ENCODE measurements at places on chromosomes 3 and 15.
A peak's percentile ranks its signal among the peaks of the same experiment; 100 is the strongest.

- DNase-seq = no peak
These were observed 39.1 kb downstream of the SLC9A9 start for GRCh38 chr3:143809121-143809621.

DNA sequence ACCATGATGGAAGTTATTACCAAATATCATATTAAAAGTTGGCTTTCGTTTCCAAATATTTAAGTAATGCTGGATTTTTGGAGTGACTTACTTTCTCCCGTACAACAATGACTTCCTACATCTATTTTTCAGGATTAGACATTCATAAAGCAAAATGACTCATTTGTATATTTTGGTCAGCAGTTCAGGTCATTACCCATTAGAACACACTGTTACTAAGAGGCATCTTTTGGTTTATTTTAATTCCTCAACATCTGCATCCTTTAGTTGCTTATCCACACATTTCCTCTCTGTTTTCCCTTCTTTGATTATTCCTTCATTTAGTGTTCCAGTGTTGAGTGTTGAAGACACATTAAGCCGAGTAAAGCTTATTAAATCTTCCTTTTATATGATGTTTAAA lies 348.2 kb downstream of the NAALADL2 start:
- DNase-seq = no peak

DNA sequence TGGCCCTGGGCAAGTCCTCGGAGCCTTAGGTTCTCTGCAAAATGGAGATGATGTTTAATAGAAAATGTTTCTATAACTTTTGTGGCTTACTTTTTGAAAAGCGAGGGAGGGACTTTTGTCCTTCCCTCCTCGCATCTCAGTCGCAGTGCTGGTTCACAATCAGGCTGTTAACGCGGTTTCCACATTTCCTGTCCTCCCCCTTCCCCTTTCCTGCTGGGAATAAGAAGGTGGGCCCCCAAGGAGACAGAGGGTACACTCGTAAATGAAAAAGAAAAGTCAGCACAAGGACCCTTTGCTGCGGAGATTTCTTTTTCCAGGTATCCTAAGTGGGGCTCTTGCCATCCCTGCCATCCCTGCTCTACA lies 29.5 kb downstream of the ARHGAP31 start:
- no peak for DNase-seq

DNA sequence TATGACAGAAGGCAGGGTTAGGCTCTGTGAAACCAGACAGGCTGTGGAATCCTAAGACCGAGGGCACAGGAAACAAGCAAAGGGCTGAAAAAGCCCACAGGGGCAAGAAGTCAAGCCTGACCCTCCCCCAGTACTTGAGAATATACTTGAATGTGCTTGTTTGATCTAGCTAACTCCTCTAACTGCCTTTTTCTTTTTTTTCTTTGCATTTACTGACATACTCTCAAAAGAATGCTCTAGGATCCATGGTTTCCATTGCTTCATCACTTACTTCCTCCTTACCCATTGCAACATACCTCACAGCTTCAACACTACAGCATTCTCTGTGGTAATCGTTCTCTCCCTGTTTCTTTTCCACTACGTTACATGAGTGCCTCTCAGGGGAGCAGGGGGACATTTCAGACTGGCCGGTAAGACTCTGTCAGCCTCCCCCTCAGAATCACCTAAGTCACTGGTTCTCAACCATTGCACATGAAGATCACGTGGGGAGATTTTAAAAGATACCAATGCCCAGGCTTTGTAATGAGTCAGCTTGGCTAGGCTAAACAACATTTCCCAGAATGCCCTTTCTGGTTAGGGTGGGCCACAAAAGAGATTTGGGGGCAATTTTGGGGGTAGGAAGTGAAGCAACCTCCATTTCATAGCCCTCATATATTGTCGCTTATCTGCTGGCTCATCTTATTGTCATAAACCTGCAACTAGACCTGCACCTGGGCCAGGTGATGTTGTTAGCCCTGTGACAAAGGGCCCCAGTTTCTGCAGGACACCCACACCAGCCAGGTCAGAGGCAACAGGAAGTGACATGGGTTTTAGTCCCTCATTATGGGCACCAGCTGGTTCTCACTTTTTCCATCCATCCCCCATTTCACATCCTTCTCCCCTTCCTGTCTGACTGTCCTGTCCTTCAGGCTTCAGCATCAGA lies 24.6 kb upstream of the RSL24D1 start:
- peak; percentile 60 for DNase-seq

- no peak for DNase-seq
These were observed 258.4 kb downstream of the GBE1 start for GRCh38 chr3:81503026-81503425.

DNA sequence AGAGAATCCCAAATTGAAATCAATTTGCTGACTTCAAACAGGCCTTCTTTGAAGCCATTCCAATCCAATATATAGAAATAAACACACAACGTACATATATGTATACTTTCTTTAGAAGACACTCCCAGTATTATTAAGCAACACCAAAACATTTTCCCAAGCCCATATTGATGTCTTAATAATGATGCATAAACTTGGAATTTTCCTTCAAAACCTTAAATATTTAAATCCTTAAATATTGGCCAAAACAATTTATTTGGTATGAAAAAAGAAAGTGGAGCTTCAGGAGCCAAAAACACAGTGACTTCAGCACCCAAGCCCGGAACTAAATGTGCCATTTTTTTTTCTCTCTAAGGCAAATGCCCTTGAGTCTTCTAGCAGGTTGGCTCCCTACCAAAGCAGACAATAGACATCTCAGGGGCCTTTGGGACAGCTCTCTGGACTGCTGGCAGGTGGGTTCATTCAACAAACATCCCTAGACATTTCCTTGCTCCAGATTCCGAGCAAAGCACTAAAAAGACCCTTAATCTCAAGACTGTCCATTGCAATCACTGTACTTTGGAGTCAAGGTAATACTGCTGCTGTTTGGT lies 384.7 kb downstream of the NTRK3 start:
- DNase-seq = no peak

DNA sequence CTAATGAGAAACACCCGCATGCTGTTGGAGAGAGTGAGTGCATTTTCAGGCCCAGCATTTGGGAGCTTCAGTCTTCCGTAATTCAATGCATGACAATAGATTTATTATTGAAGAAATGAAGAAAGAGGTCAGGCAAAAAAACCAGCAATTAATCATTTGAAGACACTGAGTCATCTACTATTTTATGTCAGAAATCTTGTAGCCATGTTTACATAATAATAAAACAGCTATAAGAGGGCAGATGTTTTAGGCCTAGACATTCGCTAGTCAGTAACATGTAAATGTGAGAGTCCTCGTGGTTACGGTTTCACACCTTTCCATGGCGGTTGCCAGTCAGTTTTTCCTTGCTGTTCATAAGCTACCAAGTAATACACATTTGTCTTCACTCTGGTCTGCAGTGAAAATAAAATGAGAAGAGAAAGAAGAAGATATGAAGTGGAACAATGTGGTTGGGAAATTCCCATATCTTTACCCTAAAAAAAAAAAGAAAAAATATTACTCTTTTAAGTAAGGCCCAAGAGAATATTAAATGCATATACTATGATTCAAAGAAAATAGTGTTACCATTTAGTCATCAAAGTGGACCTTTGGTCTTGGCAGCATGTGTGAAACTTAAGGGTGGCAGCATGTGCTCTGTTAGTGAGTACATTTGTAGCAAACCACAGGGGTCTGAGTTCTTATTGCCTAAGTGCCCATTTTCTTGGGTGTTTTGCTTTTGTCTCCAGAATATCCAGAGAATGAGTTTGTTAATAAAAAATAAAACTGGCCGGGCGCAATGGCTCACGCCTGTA lies 140.5 kb upstream of the TBL1XR1 start:
- no peak for DNase-seq

DNA sequence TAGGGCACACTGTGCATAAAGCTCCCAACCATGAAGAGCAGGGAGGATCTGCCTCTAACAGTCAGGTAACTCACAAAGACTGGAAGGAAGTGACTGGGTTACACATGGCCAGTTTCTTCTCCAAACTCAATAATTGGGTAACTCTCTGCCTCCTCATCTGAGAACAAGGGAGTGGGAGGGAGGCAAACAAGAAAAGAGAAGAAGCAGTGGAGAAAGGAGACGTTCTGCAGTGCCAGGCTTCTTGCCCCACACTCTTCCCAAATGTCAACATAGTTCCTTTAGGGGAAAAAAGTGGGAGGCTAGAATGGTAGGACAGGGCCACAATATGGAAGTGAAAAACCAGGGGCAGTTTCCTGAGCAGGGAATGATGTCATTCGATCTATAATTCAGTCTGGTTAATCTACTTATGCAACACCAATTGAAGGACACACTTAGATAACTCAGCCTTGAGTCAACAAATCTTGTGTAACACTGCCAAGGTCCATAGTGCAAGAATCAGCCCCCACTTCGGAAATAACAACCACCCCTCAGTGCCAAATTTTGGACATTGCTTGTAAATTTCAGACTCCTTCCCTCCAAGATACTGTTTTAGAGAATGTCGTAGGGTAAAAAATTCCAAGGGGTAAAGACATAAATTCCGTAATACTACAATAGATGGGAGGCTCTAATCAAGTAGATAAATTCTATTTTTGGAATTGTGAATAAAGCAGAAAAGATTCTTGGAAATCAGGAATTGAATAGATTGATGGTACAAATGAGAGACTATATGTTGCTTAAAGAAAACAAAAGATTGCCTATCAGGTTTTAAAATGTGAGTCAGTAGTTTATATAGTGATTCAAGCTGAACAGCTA lies 143.0 kb downstream of the LPP start:
- DNase-seq = no peak

DNA sequence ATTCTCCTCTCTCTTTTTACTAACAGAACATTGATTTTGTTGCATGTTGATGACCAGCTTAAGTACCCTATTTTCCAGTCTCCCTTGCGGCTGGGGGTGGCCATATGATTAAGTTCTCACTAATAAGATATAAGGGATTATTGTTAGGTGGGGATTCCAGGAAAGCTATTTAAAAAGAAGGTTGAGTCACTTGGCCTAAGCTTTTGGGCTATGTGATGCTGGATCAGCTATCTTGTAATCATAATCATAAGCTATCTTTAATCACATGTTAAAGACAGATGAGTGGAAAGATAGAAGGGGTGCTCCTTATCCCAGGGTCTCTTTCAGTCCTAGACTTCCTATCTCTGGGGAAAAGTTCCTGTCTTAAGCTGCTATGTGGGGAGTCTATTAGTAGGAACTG lies 59.9 kb downstream of the CGNL1 start:
- no peak for DNase-seq

DNA sequence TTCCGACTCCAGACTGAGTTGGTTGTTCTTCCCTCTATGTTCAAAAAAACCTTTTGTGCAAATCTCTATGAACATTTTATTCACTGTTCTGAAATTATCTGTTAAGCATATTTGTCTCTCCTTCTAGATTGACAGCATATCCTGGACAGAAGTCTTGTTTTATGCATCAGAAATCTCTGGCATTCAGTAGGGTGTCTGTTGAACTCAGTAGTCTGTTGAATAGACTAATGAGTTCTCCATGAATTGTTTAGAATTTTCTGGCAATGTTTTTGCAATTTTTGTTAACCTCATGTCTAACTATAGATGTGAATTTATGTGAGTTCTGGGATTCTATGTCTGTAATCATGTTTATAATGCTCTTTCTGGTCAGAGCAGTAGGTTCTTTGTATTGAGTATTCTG lies 222.5 kb upstream of the KCNMB2 start:
- DNase-seq = no peak
